ENCODE measurements at places on chromosomes 3 and 15. TPM values are rescaled to one million over a fixed set of nuclear protein-coding genes. Genes with fewer than 3 reads are reported as not detected.

GRCh38 chr3:197367081-197367780 lies 68.8 kb upstream of the DLG1 start:
- DNase-seq, result no peak

DNA sequence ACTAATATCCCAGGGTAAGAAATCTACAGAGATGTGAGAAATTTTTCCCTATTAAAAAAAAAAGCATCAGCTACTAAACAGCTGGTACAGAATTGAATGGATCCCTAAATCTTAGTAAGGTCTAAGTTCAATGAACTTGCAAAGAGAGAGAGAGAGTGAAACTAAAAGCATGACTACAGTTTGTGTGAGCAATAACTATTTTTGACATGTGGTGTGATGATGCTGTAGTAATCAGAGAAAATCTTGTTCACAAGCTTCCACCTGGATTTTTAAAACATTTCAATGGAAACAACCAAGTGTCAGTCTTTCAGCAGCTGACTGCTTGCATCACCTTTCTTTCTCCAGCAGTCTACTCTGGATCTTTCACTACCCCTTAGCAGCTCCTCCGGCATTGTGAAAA lies 45.2 kb upstream of the ABI3BP start:
- no peak for DNase-seq

GRCh38 chr3:86801921-86802320 lies 189.0 kb downstream of the VGLL3 start:
- no peak for DNase-seq

DNA sequence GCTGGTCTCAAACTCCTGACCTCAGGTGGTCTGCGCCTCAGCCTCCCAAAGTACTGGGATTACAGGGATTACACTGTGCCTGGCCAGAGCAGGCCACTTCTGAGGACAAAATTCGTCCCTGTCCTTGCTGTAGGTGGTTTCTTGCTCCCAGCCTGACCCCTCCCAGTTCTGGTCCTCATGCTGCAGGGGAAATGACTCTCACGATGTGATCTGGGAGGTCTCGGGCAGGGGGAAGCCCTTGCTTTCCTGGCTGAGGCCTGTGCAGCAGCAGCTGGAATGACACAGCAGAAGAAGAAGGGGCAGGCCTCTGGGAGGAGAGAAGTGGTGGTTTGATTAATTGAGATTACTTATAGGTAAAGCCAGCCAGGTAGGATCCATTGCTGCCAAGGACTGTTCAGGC lies 39.3 kb downstream of the MEGF11 start:
- DNase-seq, result no peak

DNA sequence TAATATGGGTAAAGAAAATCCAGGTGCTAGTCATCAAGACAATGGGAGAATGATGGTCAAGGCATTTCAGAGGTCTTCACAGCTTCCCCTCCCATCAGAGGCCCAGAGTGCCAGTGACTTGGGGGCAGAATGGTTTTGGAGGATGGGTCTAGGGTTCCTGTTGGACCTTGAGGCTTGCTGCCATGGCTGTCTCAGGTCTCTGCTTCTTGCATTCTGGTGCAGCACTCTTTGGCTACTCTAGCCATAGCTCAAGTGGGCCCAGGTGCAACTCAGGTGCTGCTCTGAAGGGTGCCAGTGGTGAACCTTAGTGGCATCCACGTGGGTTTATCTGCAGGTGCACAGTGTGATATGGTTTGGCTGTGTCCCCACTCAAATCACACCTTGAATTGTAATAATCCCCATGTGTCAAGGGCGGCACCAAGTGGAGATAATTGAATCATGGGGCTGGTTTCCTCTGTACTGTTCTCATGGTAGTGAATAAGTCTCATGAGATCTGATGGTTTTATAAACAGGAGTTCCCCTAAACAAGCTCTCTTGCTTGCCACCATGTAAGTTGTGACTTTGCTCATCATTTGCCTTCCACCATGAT lies 48.5 kb upstream of the PEX5L start:
- DNase-seq, result no peak

- DNase-seq, result no peak
Observed at GRCh38 chr3:50584391-50584790, 15.1 kb downstream of the HEMK1 start.

DNA sequence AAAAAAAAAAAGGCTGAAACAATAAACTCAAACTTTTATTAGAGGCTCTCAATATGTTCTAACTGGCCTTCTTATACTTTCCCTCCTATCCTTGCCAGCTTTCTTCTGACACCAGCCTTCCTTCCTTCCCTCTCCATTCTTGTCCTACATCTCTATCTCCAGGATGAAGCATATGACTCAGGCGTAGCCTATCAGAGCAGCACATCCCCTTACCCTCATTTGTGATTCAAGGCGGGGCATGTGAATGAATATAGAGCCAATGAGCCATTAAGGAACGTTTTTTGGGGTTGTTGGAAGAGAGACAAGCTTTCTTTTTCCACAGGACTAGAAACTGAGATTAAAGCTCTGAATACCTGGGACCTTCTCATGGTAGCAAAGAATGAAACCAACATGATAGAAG lies 25.1 kb upstream of the KCNMB3 start:
- no peak for DNase-seq

GRCh38 chr3:175526609-175527280 lies 667.6 kb downstream of the NAALADL2 start:
- no peak for DNase-seq

Gene TTLL13
- polyA plus RNA-seq, result not detected

Gene RPLP1
- polyA plus RNA-seq, result 3,527 TPM

Gene SCN10A
- not detected for polyA plus RNA-seq

Gene SLC22A13
- not detected for polyA plus RNA-seq

Data from naive thymus-derived CD4-positive, alpha-beta T cell (primary cell).